ENCODE measurements at places on chromosomes 13 and 19.
A peak's percentile ranks its signal among the peaks of the same experiment; 100 is the strongest.

DNA sequence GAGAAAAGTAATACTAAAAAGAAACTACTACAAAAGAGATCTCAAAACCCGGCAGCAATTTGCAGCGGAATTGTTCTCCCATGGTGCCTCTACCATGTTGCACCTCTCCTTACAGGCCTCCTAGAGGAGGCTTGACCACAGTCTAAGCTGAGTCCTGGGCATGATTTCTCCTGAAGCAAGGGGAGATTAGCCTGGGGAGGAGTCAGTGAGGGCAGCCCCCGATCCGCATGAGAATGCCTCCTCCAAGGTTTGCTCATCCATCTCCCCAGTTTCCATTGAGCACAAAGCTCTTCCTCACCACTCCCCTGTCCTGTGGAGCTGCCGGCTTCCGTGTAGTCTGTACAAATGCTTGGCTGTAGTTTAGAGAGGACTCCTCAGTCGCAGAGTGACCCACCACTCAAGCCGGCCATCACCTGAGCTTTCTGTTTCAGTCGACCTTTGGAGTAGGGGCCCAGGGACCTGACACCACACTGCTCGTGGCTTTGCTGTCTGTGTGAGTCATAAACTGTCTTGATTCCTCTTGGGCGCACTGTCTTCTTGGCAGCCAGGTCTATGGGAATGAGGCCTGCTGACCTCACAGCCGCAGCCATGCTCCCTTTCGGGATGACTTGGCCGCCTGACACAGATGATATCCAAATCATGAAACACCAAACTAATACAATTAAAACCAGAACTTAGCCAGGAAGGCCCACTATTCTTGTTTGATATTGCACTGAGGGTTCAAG lies 72.3 kb downstream of the C1QTNF9 start:
- DNase-seq: peak; percentile 20

- no peak for DNase-seq
Observed at GRCh38 chr13:79197933-79198332, 208.1 kb downstream of the RBM26 start.

- no peak for DNase-seq
Observed at GRCh38 chr13:88544836-88545235, 873.7 kb downstream of the SLITRK5 start.

DNA sequence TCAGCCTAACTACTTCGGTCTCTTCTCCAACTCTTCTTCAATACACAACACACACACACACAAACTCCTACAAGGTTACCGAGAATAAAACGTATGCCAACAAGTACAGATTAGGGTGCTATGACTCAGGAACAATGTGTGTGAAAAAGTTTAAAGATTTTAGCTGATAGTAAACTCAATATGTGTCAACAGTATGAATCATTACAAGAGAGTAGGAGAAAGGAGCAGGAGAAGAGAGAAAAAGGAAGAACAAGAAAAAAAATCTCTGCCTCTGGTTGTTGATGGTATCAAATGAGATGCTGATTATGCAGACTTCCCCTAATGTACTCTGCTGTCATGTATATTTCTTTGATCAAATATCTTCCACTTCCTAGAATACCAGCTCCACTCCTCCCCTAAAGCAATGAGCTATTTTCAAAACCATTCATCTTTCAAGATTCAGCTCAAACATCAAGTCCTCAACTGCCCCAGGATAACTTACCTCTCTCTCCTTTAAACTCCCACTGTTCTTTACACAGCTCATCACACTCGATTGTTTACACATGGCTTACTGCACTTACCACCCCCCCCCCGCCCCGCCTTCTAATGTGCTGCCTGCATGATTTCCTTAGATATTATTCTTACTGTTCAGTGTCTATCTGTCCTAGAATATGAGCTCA lies 95.6 kb downstream of the FAM216B start:
- DNase-seq: peak; percentile 69

- DNase-seq: no peak
Observed at GRCh38 chr19:15641901-15642491, 1.3 kb downstream of the CYP4F3 start.

GRCh38 chr19:55283548-55284377 lies at the start of gene BRSK1:
TSS of gene BRSK1 (plus strand) at chr19:55283997. CDS start at chr19:55284443, 446 bp downstream.
- DNase-seq: peak; percentile 43

Data from fibroblast of villous mesenchyme (primary cell).